Cortex of kidney (tissue), 1 donor: ENCODE measurements at places on chromosomes 13 and 19.

DNA sequence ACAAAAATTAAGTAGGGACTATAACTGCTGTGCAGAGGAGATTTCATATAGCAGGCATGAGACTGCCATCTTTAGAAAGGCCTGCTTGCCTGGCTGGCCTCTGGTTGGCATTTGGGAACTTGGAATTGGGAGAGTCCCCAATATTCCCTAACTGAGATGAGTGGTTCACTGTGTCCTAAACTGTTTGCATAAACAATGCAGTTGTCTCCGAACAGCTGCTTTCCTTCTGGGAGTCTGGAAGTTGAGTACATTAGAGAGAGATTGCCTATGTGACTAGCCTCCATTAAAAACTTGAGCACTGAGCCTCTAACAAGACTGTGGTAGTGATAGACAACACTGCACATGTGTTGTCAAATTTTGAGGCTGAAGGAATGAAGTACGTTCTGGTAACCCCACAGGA is 47.4 kb downstream of the STOML3 start:
- DNase-seq, result no peak

GRCh38 chr19:31938675-31939074 is 406.7 kb upstream of the ZNF507 start:
- no peak for DNase-seq

- no peak for DNase-seq
These were observed 349.1 kb downstream of the LIG4 start for GRCh38 chr13:107866032-107866940.

GRCh38 chr13:73440296-73440895 is 381.6 kb downstream of the KLF5 start:
- no peak for DNase-seq

- DNase-seq, result no peak
These were observed 86.8 kb downstream of the EDNRB start for GRCh38 chr13:77831866-77832265.

DNA sequence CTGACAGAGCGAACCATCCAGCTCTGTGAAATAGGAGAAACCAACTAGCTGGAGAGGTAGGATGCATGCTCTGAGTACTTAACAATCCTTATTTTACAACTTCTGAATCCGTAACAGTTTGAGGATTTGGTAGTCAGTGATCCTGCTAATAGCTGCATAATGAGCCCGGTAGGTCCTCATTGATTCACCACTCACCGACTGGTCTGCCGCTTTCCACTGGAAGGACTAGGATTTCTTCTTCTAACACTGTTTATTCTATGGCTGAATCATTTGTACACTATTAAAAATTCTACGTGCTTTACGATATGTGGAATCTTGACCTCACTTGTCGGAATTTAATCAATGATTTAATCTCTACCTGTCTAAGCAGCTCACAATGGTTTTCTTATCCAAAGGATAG is 33.9 kb downstream of the SPATA13 start:
- no peak for DNase-seq

GRCh38 chr19:45376045-45376724 is 5.8 kb upstream of the ERCC2 start:
- no peak for DNase-seq

- DNase-seq, result no peak
These were observed 18.1 kb downstream of the DGKH start for GRCh38 chr13:42066542-42066941.

- no peak for DNase-seq
These were observed 7.2 kb downstream of the KMT5C start for GRCh38 chr19:55346725-55347441.

GRCh38 chr13:76758738-76759137 is 127.5 kb downstream of the KCTD12 start:
- DNase-seq, result no peak

- no peak for DNase-seq
These were observed 14.7 kb upstream of the SHKBP1 start for GRCh38 chr19:40561947-40562346.

GRCh38 chr19:56121180-56122167 is at the start of gene ZNF787:
TSS of gene ZNF787 (minus strand) at chr19:56121295. CDS start at chr19:56103217, 18,078 bp downstream.
- peak; percentile 95 for DNase-seq

GRCh38 chr13:85853161-85853894 is 54.1 kb upstream of the SLITRK6 start:
- DNase-seq, result no peak

- DNase-seq, result no peak
These were observed 292.7 kb downstream of the SUCLA2 start for GRCh38 chr13:47708386-47708785.

GRCh38 chr13:99895444-99896368 is 75.9 kb downstream of the ZIC5 start:
- DNase-seq, result no peak

DNA sequence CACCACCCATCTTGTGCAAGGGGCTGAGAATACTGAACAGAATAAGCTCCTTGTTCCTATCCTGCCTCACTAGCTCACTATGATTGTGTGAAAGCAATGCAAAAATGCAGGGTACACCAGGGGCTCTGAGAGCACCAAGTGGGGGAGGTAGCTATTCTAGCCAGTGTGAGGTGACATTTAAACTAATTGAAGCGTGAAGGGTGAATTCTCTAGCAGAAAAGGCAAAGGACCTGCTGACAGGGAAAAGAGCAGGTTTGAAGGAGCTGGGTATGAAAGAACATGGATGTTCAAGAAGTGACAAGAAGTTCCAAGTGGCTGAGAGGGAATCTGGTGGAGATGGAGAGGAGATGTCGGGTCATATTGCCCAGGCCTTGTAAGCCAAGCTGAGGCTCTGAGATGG is 64.2 kb downstream of the SIAH3 start:
- DNase-seq, result no peak

DNA sequence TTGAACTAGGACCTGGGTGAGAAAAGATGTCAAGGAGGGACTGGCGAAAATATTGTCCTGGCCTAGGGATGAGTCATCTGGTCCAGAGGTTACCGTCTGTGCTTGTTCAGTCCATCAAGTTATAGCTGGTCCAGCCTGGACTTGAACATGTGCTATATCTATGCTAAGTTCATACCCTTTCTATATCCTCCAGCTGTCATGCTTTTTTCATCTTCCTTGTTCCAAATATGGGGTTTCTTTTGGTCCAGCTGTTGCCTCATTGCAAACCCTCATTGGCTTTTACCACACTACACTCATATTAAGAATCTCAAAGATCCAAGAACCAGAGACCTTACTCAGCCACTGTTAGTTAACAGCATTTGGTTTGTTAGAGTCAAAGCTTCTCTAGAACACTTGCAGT is 19.1 kb upstream of the KLF12 start:
- no peak for DNase-seq

DNA sequence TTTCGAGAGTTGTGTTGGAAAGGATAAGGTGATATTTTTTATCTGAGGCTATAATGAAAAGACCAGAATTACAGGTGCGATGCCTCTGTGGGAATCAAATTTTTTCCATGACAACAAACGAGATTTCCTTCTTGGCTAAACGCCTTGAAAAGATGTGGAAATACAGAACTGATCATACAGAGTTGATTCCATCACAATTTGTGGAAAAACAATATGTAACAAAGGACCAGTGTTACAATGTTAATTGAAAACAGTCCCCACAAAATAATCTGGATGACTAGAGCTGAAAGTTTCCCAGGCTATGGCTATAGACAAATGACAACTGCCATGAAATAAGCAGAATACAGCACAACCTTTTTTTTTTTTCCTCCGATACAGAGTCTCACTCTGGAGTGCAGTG is 628.9 kb downstream of the DIAPH3 start:
- no peak for DNase-seq

GRCh38 chr19:17658666-17659065 is 29.5 kb downstream of the UNC13A start:
- DNase-seq, result no peak

DNA sequence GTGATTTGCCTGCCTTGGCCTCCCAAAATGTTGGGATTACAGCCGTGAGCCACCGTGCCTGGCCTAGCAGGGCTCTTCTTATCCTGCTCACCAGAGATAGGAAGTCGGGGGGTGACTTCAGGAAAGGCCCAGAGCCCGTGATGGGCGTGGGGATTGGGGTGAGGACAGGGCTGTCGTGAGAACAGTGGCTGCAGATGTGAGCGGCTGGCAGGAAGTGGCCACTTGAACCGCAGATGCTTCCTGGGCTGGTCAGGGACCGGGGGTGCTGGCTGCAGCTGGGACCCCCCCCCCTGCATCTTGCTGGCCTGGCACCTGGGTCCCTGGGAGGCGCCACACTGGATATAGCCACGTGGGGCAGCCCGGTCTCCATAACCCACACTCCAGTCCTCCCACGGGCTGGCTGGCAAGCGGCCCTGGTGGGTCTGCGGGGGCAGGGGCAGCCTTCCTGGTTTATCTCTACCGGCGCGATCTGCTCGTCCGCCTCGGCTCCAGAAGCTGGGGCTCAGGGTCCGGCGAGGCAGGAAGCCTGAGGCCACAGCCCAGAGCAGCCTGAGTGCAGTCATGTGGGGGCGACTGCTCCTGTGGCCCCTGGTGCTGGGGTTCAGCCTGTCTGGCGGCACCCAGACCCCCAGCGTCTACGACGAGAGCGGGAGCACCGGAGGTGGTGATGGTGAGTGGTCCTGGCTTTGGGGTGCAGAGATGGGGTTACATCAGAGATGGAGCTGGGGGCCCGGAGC is at the start of gene F2RL3:
Gene F2RL3 (plus strand): TSS at position 371 of the 737 bp plus-strand sequence. CDS start 191 bp downstream, at position 562.
- no peak for DNase-seq

DNA sequence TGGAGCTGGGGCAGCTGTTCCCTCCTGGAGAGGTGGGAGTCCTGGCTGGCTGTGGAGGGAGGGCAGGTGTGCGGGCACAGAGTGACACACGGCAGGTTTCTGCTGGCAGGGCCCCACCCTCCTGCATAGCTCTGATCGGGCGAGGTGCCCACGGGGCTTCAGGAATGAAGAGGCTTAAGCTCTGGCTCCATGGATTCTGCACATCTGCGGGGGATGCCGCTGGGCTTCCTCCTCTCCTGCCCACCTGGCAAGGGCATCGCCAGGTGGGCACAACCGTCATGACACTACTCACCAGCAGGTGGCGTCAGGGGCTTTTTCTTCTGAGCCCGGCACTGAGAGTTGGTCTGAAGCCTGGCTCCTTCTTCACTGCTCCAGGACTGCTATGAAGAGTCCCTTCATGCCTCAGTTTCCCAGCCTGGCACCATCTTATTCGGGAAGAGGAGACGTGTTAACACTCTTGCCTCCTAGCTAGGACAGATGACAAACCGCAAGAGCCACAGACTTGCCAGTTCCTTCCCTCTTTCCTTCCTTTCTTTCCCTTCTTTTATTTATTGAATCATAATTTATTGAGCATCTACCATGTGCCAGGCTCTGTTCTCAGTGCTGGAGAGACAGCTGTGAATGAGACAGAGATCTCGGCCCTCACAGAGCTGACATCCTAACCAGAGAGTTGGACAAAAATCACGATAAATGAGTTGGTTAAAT is 15.2 kb upstream of the PAK4 start:
- DNase-seq, result no peak

DNA sequence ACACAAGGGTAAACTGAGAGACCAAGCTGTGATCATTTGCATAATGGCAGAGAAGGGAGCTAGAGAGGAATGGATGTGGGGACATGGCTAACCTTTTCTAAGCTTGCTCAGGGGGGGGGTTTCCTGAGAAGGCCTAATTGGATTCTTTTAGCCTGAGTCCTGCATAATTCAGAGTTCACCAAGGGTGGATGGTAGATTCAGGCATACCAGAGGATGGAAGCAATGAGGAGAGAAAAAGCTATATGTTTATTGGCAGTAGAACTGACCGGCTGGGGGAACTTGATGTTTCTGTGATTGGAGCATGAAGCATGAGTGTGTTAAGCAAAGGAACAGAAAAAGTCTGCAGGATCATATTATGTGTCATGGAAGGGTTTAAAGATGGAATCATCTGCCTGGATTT is 65.9 kb upstream of the KLF12 start:
- DNase-seq, result no peak

- no peak for DNase-seq
These were observed 9.1 kb downstream of the ARID3A start for GRCh38 chr19:934865-935479.

DNA sequence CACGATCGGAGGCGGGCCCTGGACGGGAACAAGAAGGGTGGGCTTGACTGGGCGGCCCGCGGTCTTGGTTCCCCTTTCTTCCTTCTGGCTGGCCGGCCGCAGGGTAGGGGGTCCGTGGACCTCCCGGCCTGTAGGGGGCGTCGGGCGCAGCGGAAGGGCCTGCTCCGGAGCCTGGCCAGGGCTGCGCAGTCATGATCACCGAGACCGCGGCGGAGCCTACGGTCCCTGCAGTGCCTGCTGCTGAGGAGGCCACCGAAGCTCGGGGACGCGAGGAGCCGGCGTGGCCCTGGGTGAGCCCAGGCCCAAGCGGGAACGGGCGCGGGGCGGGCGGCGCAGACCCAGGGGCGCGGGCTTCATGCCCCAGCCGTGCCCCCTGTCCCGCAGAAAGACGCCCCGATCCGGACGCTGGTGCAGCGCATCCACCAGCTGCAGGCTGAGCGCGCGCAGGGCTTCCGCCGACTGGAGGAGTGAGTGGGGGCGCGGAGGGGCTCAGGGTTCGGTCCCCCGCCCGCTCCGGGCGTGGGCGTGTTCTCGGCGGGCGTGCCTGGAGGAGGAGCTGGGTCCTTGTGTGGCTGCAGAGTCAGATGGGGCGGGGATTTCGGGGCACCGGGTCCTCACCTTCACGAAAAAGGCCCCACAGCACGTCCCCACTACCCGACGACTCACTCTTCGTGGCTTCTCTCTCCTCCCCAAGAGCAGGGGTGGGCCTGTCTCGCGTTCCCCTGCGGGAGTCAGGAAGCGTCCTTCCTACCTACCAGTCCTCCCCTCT is at the start of gene REX1BD:
Gene REX1BD (plus strand): TSS at position 188 of the 769 bp plus-strand sequence. CDS start 4 bp downstream, at position 192.
- no peak for DNase-seq

- DNase-seq, result no peak
These were observed 3.6 kb downstream of the FOXO1 start for GRCh38 chr13:40662866-40663265.

GRCh38 chr19:334296-335071 is 10.1 kb downstream of the MIER2 start:
- DNase-seq, result no peak

DNA sequence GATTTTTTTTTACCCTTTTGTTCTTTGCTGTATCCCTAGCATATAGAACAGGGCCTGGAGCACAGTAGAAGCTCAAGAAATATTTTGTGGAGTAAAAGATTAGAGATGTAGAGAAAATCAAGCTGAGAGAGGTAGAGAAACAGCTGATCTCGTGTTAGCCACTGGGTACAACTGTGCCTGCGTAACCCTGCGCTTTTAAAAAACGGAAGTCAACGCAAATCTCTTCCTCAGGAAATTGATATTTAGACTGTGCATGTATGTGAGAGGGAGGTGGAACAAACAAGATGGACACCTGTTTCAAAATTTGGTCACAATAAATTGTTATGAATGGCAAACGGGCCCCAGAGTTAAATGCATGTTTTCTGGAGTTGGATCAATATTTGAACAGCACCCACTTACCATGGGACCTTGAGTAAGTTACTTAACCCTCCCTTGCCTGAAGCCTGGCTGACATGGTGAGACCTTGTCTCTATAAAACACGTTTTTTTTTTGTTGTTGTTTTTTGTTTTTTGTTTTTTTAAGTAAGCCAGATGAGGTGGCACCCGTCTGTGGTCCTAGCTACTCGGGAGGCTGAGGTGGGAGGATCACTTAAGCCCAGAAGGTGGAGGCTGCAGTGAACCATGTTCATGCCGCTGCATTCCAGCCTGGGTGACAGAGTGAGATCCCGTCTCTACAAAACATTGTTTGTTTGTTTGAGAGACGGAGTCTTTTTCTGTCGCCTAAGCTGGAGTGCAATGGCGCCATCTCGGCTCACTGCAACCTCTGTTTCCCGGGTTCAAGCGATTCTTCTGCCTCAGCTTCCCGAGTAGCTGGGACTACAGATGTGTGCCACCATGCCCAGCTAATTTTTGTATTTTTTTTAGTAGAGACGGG is 3.3 kb upstream of the EPOR start:
- DNase-seq, result no peak

GRCh38 chr13:56718791-56719190 is 421.9 kb upstream of the PRR20A start:
- no peak for DNase-seq
